T-helper 1 cell (primary cell): ENCODE measurements at places on chromosomes 7 and 10.

- no peak for DNase-seq
Measured at GRCh38 chr10:110647136-110647430, 2.9 kb downstream of the RBM20 start.

- DNase-seq: no peak
Measured at GRCh38 chr10:117541909-117542705, 439 bp upstream of the EMX2 start.

- DNase-seq: no peak
Measured at GRCh38 chr10:43371418-43371817, at the start of gene FXYD4. Gene FXYD4 (plus strand): TSS chr10:43371636. CDS start chr10:43373747, 2,111 bp downstream.

DNA sequence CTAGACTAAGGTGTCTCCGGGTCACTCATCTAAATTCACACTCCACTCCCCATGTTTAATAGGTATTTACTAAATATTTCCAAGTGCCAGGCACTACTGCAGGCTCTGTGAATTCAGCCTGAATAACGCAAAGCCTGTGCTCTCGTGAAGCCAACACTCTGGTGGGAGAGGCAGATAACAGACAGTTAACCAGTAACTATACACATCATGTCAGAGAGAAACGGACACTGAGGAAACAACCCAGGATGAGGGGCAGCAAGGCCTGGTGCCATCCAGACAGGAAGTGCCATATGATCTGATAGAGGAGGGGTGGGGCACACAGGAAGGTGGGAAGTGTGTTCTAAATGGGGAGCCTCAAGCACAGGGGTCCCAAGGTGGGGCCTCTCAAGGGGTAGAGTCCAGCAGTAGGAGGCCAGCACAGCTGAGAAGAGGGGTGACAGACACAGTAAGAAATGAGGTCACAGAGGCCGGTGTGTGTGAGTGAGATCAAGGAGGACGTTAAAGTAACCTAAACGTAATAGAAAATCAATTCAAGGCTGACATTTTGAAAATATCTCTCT is 85.3 kb downstream of the LARP4B start:
- no peak for DNase-seq

DNA sequence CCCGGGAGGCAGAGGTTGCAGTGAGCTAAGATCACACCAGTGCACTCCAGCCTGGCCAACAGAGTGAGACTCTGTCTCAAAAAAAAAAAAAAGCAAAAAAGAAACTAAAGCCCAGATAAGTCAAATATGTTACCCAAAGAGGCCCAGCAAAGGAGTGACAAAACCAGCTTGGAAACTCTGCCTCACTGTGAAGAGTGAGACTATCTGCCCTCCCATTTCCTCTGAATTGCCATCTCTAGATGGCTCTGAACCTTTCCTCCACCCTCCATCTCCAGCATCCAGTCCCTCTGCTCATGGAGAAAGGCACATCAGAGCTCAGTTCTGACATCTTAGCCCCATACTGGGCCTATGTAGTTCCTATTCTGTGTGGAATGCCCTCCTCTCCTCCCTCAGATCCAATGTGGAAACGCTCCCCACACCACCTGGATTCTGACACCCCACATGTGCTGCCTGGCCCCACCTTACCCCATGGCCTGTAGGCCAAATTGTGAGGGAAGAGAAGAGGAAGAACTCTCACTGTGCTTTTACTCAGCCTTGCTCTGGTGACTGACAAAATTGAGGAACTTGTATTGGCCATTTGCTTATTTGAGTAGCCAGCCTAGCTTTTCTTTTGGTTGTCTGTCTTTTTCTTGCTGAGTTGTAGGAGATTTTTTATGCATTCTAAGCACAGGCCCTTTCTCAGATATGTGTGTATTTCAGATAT is 18.0 kb upstream of the NUDCD3 start:
- DNase-seq: no peak

DNA sequence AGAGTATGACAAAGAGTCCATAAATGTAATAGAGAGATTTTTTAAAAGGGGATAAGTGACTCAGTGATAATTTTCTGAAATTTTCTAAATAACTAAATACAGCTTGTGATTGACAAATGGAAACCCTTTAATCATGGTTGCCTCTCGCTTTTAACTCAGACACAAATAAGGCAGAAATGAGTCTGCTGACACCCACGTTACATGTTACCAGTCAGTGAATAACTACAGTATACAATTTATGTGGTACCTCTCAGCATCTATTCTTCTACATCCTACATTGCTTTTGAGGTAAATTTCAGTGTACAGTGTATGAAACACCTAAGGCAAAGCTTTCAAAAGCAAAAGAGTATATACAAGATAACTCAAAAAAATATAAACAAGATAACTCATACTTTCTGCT is 4.2 kb downstream of the NSUN6 start:
- DNase-seq: no peak

GRCh38 chr7:3244241-3244814 is 56.7 kb upstream of the SDK1 start:
- no peak for DNase-seq

DNA sequence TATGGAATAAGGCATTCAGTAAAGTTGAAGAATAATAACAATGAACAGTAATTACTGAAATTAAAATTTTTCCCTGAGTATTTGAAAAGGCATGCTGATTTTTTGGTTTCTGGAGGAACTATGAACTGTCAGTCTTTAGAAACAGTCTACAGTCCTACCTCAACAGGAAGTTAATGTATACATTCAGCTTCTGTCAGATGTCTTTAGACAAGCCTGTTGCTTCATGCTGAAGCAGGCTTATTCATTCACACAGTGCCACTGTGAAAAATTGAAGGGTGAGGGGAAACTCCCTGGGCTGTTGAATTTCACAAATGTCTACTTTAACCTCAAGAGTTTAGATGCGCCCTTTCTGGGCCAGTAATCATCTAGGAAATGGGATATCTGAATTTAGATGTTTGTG is 3.5 kb downstream of the NRF1 start:
- no peak for DNase-seq

DNA sequence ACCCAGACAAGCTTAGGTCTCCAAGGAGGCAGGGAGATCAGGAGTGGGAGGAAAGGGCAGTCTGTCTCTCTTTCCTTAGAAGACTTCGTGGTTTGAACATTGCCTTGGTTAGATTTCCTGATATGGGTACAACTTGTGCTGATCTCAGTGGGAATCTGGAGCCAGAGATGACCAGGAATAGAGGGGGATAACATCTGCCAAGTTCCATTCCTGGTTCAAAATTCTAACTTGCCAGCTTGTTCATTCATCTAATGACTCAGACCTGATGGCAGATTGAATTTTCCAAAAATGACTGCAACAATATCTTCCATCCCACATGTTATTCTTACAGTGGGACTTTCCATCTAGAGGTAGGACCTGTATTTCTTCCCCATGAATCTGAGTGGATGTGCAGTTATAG is 394.3 kb upstream of the PODXL start:
- no peak for DNase-seq

DNA sequence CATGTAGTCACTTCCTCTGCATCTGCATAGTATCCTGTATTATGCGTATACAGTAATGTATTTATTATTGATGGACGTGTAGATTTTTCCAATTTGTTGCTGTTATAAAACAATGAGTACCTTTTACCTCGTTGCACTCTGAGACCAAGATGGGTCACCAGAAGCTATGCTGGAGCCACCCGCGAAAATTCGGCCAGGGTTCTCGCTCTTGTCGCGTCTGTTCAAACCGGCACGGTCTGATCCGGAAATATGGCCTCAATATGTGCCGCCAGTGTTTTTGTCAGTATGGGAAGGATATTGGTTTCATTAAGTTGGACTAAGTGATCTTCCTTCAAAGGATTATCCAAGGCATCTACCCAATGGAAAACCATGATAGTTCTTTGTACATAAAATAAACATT is 1.0 kb downstream of the PSMC2 start:
- no peak for DNase-seq

DNA sequence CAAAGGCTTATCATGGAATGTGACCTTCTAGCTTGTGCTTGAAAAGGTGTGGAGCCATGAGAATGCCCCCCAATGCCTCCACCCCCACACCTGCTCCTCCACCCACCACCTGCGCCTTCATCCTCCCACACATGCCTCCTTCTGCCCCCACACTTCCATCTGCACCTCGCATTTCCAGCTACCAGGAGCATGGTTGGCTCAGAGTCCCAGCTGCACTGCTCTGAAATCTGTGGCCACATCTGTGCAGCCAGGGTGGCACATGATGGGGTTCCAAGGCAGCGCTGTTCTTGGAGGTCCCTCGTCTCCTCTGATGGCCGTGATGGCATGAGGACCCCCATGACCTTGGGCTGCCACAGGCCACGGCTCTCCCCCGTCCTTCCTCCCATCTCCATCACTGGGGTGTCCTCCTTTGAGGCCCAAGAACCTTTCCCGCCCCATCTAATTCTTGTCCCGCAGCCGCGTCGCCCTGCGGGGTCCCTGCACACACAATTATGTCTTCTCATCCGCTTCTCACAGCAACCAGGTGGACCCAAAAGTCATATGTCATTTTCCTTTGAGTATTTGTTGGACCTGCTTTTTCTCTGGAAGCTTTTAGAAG is 40.6 kb upstream of the CNPY1 start:
- DNase-seq: no peak

- DNase-seq: no peak
Measured at GRCh38 chr7:7099584-7100014, 82.7 kb upstream of the C1GALT1 start.
